Renal cortex interstitium (tissue), 15 donors: ENCODE measurements at places on chromosomes 1 and 21.

GRCh38 chr1:228964178-228965089, 229.2 kb downstream of the RHOU start:
- no peak for DNase-seq

GRCh38 chr21:42384156-42384945, 11.5 kb downstream of the TMPRSS3 start:
- DNase-seq: no peak

- no peak for DNase-seq
Measured at GRCh38 chr1:174367892-174368291, 79.9 kb upstream of the GPR52 start.

GRCh38 chr1:244075247-244075722, 24.2 kb downstream of the ZBTB18 start:
- DNase-seq: no peak

DNA sequence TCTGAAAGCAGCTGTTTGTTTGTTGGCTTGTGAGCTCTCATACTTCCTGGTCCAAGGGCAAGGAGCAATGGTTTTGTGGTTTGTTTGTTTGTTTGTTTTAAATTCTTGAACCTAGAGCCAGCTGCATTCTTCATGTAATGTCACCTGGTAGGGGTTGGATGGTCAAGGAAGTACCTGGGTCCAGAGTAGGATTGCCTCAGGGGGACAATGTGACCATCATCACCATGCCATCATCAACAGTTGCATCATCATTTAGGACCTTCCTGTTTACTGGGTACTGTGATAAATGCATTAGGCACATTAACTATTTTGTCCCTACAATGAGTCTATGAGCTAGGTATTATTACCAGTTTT, 14.7 kb upstream of the MYOG start:
- no peak for DNase-seq

GRCh38 chr1:93967306-93967705, 58.1 kb upstream of the GCLM start:
- DNase-seq: peak; percentile 27

GRCh38 chr1:29584362-29584761, 348.0 kb downstream of the PTPRU start:
- DNase-seq: no peak

GRCh38 chr1:31617916-31618746, 642 bp downstream of the HCRTR1 start:
- DNase-seq: no peak

- no peak for DNase-seq
Measured at GRCh38 chr21:23507501-23507900, 2099.8 kb downstream of the MRPL39 start.

DNA sequence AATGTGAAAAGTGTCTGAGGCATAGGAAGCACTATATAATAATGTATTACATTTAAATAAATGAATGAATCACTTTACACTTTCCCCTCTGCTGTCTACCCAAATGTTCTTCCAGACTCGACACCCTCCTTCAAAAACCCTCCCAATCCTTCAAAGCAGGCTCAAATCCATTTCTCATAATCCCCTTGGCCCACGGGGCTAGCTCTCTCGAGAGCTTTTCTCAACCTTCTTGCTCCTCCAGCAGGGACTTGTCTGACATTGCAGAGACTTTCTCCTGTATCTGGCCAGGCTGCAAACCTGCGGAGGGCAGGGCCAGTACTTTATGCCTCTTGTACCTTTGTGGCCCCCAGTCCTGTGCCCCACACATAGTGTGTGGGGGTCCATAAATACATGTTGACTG, 14.1 kb upstream of the CNTN2 start:
- no peak for DNase-seq

DNA sequence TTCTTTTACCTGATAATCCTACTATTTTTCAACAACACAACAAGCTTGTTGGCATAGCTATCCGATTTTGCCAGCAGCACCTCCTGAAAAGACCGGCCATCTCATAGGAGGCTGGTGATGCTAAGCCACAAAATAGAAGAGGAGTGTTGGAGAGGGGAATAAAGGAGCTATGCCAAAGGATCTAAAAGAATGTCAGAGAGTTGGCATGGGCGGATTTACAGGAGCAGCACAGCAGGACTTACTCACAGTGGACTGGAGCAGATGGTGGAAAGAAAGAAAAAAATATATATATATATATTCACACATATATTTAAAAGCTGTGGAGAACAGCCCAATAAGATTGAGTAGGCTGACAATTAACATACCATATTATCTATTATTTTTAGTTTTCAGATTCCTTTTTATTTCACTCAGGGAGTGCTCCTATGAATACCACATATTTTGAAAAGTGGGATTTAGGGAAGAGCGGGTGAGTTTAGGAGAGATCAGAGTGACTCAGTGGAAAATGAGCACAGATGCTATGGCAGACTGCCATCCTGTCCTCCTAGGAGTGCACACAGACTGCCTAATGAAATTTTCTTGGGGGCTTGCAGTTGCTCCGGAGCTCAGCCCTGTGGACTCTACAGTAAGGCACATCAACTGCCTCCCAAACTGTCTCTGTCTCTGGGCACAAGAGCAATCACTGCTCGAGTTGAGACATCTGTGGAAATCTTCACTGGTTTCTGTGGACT, 394.4 kb upstream of the CHRM3 start:
- no peak for DNase-seq

- no peak for DNase-seq
Measured at GRCh38 chr1:8736927-8737326, 80.5 kb downstream of the RERE start.

- DNase-seq: no peak
Measured at GRCh38 chr1:40877698-40878097, 15.5 kb upstream of the CITED4 start.

DNA sequence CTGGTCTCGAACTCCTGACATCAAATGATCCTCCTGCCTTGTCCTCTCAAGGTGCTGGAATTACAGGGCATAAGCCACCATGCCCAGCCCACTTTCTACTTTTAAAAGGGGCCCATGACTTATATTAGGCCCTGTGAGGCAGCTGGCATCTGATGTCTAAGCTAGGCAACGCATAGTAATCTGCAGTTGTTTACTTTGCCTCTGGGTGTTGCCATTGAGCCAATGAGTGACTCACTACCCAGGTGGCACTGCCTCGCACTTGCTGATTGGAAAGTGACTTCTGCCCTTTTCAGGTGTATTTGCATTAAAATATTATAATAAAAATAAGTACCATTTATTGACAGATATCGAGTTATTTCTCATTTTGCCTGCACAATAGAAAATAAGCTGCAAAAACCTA, 84.9 kb downstream of the KIF14 start:
- no peak for DNase-seq

- DNase-seq: no peak
Measured at GRCh38 chr1:3064296-3064850, 4.6 kb upstream of the PRDM16 start.

GRCh38 chr1:213986925-213987250, 885 bp upstream of the PROX1 start:
- no peak for DNase-seq

DNA sequence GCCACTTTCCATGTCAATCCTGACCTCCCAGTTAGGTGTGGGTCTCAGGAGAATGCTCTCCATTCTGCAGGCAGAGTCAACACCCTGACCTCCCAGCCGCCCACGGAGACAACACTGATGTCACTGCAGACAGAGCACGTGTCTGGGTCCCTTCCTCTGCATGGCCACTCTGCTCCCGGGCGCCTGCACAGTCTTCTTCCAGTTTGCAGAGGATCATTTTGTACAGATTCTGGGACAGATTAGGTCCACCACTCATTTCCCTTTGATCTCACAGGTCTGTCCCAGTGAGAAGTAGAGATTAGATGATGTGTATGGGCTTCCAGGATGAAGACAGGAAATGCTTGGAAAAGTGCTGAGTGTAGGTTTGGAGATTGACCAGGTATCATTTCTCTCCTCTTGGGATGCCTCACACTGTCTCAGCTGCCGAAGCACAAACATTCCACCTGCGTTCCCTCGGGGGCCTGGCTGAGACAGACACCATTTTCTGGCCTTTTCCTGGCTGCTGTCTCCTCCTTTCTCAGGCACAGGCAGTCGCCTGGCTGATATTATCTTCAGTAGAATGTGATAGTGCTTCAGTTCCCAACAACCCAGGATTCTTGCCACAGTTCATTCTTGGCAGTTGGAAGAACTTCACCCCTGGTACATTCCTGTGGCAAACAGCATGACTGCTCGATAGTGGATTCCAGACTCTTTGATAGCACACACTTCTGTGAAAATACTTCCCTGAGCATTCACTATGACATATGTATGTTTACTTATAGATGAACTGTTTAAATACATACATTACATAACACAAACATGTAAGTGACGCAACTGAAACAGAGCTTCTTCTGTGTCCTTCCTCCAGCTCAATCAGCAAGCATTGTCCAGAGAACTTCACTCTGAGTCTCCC, 7.9 kb downstream of the MYBPHL start:
- DNase-seq: no peak

DNA sequence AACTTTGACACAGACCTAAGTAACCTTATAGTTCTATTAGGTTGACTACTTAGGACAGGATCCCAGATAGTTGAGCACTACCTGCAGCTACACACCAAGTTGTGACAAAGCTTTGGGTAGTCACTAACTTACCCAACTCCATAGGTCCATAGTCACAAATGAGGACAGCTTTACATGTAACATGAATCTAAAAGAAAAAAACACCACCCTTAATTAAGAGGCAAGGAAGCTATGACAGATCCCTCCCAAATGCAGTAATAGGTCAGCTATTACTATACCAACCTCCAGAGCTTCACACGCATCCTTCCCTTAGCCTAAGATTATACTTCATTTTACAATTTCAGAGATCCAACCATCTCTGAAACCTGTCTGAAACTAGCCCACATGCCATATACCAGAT, 12.7 kb upstream of the RAB42 start:
- DNase-seq: no peak

DNA sequence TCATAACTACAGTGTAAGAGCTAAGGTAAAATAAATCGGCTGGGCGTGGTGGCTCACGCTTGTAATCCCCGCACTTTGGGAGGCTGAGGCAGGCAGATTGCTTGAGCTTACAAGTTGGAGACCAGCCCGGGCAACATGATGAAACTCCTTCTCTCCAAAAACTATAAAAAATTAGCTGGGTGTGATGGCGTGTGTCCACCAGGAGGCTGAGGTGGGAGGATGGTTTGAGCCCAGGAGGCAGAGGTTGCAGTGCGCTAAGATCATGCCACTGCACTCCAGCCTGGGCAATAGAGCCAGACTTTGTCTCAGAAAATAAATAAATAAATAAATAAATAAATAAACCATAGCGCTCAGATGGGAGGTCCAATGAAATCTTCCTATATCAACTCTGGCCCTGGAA, 16.7 kb upstream of the FAM110D start:
- no peak for DNase-seq
